ENCODE measurements at places on chromosomes 2 and 18.
A peak's percentile ranks its signal among the peaks of the same experiment; 100 is the strongest.

DNA sequence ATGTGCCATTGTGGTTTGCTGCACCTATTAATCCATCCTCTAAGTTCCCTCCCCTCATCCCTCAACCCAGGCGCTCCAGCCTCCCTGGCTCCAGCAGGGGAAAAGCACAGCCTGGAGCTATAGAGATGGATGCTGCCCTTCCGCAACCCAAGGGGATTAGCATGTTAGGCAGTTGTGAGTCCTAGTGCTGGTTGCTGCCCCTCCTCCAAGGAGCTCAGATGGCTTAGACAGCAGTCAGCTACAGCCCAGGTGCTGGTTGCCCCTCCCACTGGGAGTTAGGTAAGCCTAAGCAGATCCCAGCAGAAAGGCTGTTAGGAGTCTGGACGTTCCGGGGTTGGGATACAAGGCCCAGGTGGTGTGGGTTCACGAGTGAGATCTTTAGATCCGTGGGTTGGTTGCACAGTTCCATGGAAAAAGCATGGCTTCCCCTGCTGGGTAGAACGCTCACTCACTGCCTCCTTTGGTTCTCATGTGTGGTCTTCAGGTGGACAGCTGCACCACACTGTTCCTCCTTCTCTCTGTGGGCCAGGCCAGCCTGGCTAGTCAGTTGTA lies 446.1 kb downstream of the ZNF804A start:
- DNase-seq = no peak

DNA sequence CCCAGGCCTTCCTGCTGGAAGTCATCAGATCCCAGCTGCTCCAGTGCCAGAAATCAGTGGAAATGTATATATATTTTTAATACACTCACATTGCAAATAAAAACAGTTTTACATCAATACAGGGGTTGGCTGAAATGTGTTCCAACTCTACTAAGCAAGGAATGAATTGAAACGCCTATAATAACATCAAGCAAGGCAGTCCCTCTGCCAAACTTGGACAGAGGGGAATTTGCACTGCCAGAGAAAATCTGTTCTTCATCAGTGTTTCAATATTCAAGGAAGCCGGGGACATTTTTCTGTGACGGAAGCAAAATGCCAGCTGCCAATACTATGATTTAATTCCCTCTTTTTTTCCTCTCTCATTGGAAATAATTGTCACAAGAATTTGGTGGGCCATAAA lies 335.3 kb downstream of the TNS1 start:
- DNase-seq = no peak

- no peak for DNase-seq
Observed at GRCh38 chr18:76353500-76353899, 141.5 kb downstream of the ZNF516 start.

- DNase-seq = no peak
Observed at GRCh38 chr18:43596105-43596712, 318.9 kb upstream of the SYT4 start.

- no peak for DNase-seq
Observed at GRCh38 chr2:166841679-166842078, 46.6 kb upstream of the XIRP2 start.

GRCh38 chr2:135585586-135585985 lies 54.3 kb downstream of the R3HDM1 start:
- DNase-seq = no peak

GRCh38 chr2:207480521-207481040 lies 49.2 kb upstream of the CREB1 start:
- DNase-seq = no peak

GRCh38 chr2:122523143-122523542 lies 767.7 kb downstream of the TSN start:
- no peak for DNase-seq

DNA sequence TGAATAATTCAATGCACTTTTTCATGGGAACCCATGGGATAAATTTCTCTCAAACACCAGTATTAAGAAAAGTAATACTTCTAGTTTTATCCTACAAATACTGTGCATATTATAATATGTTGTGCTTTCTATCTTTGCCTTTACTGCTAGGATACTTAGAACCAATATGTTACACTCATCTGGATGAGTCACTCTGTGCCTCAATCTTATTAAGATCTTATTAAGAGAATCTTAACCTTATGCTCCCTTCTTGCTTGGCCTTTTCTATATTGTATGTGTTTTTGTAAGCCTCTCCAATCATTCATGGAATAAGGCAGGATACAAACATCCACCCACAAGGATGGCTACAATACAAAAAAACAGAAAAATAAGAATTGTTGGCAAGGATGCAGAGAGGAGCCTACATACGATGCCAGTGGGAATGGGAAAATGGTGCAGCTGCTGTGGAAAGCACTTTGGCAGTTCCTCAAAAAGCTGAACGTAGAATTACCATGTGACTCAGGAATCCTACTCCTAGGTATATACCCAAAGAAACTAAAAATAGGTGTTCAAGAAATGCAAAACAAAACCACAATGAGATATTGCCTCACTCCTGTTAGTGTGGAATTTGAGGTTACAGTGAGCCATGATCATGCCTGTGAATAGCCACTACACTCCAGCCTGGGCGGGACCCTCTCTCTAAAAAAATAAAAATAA lies 10.7 kb upstream of the TWSG1 start:
- DNase-seq = no peak

DNA sequence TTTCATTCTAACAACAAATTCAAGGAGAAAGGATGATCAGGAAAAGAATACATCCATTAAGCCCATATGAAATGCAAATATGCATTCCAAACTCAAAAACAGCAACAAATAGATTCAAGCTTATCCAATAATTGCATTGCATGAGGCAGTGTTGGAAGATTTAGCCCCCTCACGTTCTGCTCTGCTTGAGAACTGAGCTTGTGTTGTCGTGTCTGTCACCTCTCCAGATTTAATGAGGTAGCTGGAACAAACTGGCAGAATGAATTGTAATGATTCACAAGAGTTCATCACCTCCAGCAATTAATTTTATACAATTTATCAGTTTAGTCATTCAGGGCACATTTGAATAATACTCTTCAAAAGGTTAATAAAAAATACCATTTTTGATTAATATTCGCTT lies 54.8 kb downstream of the AP1S3 start:
- no peak for DNase-seq

DNA sequence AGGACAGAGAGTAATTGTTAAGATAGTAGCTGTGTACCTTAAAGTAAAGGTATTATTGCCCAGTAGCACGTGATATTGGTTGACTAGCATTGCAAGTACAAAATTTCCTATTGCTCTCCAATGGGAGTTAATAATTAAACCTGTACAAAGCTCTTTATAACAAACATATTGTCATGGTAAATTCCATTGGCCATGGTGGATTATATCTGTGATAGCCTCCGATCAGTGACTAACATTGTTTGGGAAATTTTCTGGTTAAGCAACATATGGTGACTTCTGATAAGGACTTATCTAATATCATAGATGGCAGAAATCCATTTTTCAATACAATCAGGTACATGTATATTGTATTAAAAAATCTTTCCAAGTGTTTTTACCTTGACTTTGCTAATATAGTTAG lies 360.8 kb downstream of the DCC start:
- no peak for DNase-seq

GRCh38 chr2:236573066-236573929 lies 3.7 kb downstream of the ACKR3 start:
- DNase-seq = no peak

GRCh38 chr2:228801451-228801850 lies 469.6 kb downstream of the PID1 start:
- DNase-seq = no peak

- peak; percentile 57 for DNase-seq
Observed at GRCh38 chr2:119338826-119339561, 27.6 kb downstream of the C2orf76 start.

DNA sequence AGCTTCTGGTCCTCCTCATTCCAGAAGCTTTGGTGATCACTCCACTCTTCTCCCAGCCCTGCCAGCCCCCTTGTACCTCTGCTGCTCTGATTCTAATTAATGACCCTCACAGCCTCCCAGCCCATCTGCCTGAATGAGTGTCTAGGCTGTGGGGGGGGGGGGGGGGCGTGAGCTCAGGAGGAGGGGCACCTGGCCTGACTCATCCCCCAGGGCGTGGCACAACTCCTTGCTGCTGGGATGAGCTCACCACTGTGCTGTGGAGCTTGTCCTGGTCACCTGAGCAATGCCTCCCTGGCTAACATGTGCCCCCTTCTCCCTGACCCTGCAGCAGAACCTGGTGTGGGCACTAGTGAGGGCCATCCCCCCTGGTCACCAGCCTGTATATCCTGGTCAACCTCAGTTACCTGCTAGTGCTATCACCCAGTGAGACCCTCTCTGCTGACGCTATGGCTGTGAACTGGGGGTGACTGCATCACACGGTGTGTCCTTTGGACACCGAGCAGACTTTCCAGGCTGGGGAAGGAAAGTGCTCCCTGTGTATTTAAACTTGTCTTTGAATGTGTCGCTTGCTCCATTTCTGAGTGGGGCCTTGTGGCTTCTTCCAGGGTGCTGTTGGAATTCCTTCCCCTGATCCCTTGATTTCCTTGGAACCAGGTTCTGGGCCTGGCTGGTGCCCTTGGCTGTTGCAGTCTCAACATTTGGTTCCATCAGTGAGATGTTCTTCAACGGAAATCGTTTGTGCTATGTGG lies 41.5 kb upstream of the PUM2 start:
- DNase-seq = no peak

- no peak for DNase-seq
Observed at GRCh38 chr2:60844105-60844504, 37.3 kb upstream of the REL start.

DNA sequence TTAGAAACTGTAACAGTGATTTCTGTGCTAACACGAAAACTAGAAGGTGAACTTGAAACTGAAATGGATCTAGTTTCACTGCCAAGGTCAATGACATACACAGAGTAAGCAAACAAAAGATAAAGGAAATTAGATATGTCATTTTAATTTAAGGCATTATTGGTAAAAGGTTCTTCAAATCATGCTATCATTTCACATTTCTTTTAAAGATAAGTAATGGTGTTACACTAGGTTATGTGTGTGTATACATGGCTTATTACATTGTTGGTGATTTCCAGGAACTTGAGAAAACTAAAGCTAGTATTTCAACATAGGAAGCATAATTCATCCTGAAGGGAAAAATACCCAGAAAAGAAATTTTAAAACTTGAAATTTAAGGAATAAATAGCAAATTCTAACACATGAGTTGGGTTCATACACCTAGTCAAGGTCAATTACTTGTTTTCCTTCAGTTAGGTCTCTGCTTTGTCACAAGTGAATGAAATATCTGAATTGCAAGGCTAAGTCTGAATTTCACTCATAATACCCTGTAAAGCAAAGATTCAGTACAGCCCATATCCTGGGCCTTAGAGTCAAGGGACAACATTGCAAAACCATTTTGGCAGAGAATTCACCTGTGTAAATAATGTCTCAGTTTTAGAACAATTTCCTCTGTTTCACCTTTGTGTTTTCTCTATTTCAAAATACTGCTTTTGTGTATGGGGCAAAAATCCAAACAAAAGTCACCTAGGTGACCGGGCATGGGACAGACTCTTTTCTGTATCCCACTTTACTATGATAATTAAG lies 141.6 kb downstream of the SRBD1 start:
- DNase-seq = no peak

GRCh38 chr2:180776921-180777320 lies 203.5 kb upstream of the UBE2E3 start:
- DNase-seq = no peak

DNA sequence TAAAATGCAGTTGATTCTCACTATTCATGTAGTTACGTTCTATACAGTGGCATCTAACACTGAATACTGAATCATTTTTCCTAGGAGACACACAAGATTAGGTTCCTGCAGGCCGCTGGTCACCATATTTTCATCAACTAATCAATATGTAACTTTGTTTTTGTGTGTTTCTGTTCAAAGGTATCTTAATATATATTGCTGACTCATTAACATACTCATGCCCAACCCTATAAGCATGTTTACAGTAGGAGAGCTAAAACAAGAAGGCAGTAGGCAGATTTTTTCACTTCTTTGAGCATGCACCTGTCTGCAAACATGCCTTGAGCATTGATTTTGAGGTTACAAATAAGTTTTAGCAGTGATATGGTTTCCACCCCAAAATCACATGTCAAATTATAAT lies 30.3 kb upstream of the CNGA3 start:
- DNase-seq = no peak

DNA sequence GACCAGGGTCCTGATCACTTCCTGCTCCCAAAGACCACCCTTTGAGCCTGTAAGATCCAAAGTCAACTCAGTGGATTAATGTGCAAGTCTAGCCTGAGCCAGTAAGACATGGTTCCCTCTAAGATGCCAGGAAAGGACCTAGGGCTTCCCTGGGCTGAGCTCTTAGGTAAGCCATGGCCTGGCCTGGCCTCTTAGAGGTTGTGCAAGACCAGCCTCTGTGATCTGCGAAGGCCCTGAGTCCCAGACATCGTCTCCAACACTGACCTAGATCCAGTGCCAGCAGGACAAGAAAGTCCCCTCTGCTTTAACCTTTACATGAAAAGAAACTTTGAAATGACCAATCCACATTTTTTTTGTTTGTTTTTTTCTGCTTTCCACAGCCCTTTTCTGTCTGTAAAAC lies 73.6 kb upstream of the CYP1B1 start:
- DNase-seq = no peak

DNA sequence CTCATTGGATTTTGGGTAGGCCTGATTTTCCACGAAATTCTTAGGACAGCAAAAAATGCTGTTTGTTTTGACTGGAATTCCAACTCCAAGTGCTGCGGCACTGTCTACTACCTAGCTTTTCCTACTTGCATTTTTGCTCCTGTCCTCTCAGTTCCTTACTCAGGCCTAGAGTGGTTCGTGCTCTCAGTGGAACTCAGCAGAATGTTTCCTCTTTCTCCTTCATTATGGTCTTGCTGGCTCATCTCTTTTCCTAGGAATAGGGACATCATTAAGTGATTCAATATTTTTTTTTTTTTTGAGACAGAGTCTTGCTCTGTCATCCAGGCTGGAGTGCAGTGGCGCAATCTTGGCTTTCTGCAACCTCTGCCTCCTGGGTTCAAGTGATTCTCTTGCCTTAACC lies 37.9 kb downstream of the GEMIN6 start:
- DNase-seq = no peak

GRCh38 chr2:34806891-34807290 lies 1207.8 kb upstream of the FAM98A start:
- no peak for DNase-seq

DNA sequence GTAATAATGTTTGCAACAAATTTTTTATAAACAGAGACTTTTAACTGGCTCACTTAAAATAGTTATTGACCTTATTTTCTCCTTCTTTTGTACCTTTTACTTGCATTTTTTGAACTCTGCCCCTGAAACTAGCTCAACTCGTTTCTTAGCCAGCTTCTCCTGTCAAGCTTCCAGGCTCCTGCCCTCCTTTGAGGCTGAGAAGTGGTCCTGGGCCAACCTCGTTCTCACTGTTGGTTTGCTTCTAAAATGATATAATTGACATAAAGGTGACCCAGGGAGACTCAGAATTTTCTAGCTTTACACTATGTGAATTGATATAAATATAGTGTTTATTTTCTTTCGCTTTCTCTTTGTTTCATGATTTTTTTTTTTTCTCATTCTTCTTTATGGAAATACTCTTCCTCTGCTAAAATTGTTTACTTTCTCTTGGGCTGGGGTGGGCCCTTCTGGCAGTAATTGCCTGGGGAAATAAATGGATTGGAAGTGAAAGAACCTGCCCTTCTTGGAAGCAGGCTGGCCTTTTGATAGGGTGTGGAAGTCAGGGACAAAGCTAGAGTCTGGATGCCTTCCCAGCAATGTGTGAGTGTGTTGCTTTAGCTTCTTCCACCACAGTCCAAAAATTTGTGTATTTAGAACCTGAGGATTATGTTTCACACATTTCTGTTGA lies 30.7 kb downstream of the GPD2 start:
- no peak for DNase-seq

Data from CD4-positive, alpha-beta T cell treated with Interleukin-10 for 1 hour (primary cell).